Fibroblast of pulmonary artery (primary cell): ENCODE measurements at places on chromosomes 1 and 21.

DNA sequence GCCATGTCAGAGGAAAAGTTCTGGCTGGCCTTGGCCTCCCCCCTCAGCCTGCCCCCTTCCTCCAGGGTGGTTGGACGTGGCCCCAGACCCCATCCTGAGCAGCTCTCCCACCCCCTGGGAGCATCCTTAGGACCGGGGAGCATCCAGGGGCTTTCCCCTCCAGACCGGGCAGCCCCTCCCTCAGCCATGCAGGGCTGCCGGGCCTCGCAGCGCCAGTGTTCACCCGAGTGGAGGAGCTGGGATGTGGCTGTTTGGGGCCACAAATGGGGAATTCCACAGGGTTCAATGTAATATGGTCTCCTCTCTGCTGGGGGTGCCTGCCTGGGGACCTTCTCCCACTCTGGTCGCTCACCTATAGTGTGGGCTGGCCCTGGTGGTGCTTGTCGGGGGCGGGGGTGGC, 4.2 kb upstream of the PFKL start:
- no peak for DNase-seq

DNA sequence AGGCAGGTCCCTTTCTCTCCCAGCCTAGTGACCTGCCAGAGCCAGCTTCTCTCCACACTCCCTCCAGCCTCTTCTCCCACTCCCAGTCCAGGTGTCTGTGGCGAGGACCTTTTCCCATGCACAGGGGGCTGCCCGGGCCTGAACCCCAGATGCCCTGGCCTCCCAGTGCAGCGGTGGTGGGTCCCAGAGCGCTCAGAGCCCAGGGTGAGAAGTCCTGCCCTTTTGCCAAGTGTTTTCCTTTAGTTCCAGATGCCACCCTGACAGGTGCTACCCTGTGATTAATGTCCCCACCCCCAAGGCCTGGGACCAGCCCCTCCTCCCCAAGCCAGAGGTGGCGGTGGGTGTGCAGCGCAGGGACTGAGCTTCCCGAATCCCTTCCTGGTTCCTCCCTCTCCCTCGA, 90.4 kb downstream of the PAX7 start:
- no peak for DNase-seq

DNA sequence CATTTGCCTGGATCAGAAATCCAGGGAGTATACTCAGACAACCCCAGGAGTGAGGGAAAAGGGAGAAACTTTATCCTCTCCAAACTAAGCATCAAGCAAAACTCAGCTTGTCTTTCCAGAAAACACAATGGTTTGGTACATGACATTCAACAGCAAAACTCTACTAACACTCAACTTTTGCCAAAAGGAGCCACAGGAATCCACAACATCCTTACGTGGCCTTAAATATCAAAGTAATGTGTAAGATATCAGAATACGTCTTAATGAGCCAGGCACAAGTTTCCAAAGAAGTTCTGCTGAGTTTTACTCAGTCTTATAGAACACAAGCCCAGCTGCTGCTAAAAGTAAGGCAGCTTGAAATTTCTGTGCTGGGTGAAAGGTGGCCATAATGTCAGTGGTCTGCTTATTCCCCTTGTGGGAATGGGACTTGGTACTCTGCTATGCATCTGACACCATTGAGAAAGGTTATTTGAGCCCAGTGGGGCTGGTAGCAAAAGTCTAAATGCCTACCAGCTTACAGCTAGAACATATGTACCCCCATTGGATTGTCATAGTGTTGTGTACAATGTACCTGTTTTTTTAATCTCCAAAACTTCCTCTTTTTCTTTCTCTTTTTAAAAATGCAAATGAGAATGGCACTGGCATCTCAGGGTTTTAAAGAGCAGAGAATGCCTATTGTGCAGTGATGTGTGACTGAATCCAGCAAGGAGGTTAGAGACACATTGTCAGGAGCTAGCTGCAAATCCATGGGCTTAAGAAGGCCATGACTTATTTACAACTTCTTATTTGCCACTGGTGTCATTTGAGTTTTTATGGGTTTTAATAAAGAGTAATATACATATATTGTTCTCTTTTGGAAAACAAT, 62.0 kb upstream of the ST6GALNAC3 start:
- no peak for DNase-seq

- no peak for DNase-seq
Measured at GRCh38 chr1:40876891-40877290, 14.7 kb upstream of the CITED4 start.

- peak; percentile 91 for DNase-seq
Measured at GRCh38 chr1:67682659-67683197, 2.3 kb upstream of the GADD45A start.

GRCh38 chr1:222454782-222455181, 93.1 kb downstream of the HHIPL2 start:
- DNase-seq, result no peak
